Articular chondrocyte of knee joint (primary cell): ENCODE measurements at places on chromosomes 5 and 9. TPM values are rescaled to one million over a fixed set of nuclear protein-coding genes. Genes with fewer than 3 reads are reported as not detected.

The TMEM215 gene
- not detected in 2 replicates for total RNA-seq

The SPINK5 gene
- not detected in 2 replicates for total RNA-seq

The IL5 gene
- total RNA-seq, result not detected in 2 replicates

The CXCL14 gene
- 0.13 and 0.32 TPM in 2 replicates for total RNA-seq

The FAM169A gene
- 0.39 and 0.76 TPM in 2 replicates for total RNA-seq

The PRSS3 gene
- 0.32 and 0.39 TPM in 2 replicates for total RNA-seq

The BAAT gene
- total RNA-seq, result not detected in 2 replicates

The HCN1 gene
- total RNA-seq, result not detected in 2 replicates

The FBLL1 gene
- total RNA-seq, result 0.39 and 0.43 TPM in 2 replicates
